ENCODE measurements at places on chromosomes 5 and 9.
A peak's percentile ranks its signal among the peaks of the same experiment; 100 is the strongest.

- DNase-seq, result no peak
These were observed 13.3 kb upstream of the RUSC2 start for GRCh38 chr9:35476596-35476995.

DNA sequence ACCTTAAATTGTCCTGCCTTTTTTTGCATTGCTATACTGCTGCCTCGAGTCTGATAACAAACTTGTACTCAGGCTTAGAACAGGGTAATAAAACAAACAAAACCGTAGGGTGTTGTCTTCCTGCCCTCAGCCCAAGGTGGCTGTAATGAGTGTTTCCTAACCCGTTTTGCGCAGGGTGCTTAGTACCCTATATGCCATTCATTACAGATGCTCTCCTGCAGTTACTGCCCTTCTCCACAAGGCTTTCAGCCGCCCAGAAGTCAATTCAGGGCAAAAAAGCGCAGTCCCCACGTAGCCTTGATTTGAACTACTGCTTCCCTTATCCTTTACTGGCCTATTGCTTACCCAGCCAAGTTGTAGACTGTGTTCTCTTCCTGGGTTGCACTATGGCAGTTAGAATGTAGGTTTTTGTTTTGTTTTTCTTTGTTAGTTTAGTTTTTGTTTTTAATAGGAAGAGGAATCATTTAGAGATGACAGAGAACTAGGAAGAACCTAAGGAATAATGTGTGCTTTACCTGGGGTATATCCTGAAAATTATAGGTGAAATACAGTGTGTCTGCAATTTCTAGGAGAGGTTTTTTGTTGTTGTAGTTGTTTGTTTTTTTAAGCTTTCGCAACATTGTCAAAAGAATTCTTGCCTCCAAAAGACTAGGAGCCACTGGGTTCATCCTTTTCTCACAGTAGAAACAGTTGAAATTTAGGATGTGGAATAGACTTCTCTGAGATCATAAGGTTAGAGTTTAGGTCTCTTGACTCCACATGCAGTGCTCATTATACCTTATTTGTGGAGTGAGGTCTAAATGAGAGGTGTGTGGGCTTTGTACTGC, 1.3 kb downstream of the HMGXB3 start:
- DNase-seq, result peak; percentile 51

- DNase-seq, result no peak
These were observed 4.4 kb upstream of the IL3 start for GRCh38 chr5:132055808-132056609.

GRCh38 chr9:35771534-35771933, 17.5 kb upstream of the MSMP start:
- no peak for DNase-seq

DNA sequence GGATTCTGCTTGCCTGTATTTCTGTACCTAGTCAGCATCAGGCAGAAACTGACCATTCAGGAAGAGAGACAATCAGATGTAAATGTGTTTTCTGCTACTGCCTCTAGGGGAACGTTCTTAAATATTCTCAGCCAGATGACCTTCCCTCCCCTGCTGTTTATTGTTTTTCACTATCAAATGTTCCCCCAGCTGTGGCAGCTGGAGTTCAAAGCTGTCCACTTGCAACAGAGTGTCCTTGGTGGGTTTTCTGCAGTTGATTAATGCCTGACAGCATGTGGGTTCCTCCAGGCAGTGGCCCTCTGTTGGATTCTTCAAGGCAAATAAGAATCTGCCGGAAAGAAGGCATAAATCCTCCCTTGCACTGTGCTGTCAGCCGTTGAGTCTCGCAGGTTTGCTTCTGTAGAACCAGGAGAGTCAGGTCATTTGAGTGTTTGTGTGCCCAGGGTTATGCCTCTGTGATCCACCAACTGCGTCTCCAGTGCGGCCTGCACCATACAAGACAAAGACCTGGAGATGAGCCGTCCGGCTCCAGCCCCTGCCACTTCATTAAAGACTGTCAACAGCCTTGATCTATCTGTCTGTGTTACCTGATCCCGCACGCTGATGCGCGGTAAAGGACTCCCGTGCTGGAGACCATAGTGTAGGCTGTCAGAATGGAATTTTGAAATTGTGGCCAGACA, 203.4 kb downstream of the GADD45G start:
- no peak for DNase-seq

GRCh38 chr9:123251324-123251723, 17.1 kb downstream of the STRBP start:
- DNase-seq, result no peak

GRCh38 chr9:8978334-8978733, 1178.8 kb upstream of the DMAC1 start:
- DNase-seq, result no peak

DNA sequence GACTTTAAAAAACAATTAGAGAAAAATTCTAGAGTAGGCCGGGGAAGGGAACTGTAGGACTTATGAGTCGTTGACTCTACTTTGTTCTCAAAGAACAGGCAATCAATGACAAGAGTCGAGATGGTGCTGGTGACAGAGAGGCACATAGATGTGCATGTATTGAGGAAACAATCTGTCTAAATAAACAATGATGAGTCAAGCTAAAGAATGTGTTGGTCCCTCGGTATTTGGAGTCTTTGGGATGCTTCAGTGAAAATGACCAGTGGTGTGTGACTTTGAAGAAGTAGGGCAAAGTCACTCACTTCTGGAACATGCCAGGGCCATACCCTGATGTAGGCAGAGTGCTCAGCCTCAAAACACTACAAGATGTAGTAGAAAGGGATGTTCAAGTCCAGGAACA, 288.1 kb upstream of the PANK3 start:
- no peak for DNase-seq

GRCh38 chr9:92763721-92764380, 782 bp downstream of the BICD2 start:
- no peak for DNase-seq

- DNase-seq, result no peak
These were observed 38.1 kb upstream of the EQTN start for GRCh38 chr9:27335075-27335474.

- DNase-seq, result no peak
These were observed 10.4 kb downstream of the TNIP1 start for GRCh38 chr5:151070449-151070848.

DNA sequence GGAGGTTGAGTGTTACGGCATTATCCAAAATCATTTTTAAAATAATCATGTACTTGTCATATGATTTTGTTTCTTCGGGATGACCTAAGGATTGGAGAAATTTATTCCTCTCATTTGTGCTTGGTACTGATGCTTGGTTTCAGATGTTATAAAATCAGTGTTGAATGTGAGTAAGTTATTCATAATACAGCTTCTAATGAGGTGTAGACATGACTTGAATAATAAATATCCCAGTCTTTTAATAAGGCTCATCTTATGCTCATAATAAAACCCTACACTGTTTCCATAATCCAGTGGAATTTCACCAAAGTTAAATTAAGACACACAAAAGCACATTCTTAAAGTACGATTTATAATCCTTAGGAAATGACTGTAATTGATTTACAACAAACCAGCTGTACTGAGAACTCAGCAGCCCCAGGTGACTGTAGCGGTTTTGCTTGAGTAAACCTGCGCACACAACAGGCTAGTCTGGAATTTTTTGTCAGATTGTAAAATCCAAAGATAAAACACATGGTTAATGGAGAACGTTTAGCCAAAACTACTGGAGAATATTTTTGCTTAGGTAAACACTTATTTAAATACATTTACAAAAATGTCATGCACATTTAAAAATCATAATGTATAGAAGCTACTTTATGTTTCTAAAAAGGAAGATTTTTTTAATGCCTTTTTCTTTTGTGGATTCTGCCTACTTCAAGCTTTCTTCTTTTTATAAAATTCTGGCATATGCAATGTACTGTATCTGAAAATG, 609.8 kb upstream of the GRAMD2B start:
- no peak for DNase-seq

GRCh38 chr5:128234928-128235641, 151.5 kb downstream of the SLC12A2 start:
- DNase-seq, result no peak

- DNase-seq, result no peak
These were observed 129.5 kb downstream of the RNF180 start for GRCh38 chr5:64295101-64295500.

DNA sequence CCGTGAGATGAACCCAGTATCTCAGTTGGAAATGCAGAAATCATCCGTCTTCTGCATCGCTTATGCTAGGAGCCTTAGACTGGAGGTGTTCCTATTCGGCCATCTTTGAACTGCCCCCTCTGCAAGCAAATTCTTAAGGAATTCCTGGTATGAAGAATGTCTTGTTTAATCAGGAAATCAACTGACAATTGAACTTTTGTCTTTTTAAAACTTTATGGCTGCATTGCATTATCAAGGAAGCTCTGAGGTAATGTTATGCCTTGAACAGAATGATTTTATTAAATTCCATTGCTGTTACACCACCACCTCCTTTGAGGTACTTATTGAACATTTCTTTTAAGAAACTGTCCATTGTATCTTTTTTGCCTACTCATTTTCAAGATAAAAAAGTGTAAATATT, 1915.7 kb upstream of the CDH9 start:
- DNase-seq, result no peak

- no peak for DNase-seq
These were observed 854.1 kb downstream of the MAT2B start for GRCh38 chr5:164359260-164360255.

GRCh38 chr9:73565026-73565425, 413.4 kb downstream of the ANXA1 start:
- DNase-seq, result no peak

- no peak for DNase-seq
These were observed 24.1 kb downstream of the PCDH1 start for GRCh38 chr5:141853895-141854626.

- no peak for DNase-seq
These were observed 8.3 kb downstream of the OTP start for GRCh38 chr5:77630114-77630680.

DNA sequence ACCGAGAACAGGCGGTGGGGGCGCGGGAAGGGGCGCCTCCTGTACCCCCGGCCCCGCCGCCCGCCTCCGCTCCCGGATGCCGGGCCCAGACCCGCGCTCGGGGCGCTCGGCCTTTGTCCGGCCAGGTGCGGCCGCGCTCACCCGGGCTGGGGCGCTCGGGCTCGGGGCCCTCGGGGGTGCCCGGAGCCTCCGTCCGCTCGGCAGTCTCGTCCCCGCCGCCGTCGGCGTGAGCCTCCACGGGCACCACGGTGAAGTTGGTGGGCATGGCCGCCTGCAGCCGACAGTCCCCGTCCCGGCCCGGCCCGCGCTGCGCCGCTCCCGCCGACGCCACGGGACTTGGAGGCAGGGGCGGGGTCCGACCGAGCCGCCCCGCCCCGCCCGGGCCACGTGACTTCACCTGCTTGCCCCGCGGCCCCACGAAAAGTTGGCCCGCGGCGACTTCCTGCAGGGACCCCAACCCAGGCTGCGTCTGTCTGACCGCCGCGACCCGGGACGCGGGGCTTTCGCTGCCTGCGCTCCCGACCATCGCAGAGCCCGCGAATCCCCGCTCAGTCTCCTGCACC, at the start of gene SLC12A7:
Gene SLC12A7 (minus strand): TSS at position 337 of the 563 bp plus-strand sequence. CDS start 72 bp downstream, at position 265.
- no peak for DNase-seq

DNA sequence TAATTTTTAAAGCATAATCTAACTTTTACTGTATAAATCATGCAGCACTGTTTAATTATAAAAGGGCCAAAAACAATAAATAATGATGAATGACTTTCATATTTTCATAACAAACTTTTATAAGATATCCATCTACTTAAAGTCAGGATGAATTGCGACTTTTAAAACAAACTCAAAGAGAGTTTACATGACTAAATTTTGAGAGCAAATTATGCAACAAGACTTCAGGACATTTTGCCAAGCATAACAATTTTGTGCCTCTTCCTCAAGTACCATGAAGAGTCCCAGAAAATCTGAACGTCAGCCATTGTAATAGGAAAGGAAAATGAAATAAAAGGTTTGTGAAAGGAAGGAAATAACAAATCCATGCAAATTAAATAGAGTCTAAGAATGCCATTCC, 24.4 kb downstream of the ERAP1 start:
- DNase-seq, result no peak

DNA sequence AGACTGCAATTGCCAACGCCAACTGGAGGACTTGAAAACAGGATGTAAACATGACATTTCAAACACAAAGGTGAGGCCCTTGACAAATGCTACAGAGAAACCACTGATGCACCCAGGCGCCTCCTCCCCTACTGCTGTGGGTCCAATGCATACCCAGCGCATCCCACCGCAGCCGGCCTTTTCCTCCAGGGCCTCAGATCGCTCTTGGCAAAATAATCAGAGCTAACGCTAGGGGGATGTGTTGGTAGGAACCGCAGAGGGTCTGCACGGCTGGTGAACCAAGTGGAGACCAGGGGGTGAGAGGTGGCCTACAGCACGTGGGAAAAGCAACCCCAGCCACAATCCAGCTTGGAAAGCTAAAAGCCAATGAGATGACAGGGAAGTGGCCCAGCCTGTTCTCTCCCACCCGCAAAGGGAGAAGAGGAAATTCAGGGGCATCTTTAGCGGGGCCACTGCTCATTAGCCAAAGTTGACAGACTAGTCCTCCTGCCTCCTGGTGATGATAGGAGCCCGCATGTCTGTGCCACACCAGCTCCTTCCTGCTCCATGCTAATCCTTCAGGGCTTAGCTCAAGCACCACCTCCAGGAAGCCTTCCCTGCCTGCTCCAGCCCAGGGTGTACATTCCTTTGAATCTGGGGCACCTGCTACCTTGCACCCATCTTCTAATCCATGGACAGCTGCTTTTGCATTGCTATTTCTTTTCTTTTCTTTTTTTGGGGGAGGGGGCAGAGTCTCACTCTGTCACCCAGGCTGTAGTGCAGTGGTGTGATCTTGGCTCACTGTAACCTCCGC, 5.9 kb downstream of the FAM163B start:
- no peak for DNase-seq

DNA sequence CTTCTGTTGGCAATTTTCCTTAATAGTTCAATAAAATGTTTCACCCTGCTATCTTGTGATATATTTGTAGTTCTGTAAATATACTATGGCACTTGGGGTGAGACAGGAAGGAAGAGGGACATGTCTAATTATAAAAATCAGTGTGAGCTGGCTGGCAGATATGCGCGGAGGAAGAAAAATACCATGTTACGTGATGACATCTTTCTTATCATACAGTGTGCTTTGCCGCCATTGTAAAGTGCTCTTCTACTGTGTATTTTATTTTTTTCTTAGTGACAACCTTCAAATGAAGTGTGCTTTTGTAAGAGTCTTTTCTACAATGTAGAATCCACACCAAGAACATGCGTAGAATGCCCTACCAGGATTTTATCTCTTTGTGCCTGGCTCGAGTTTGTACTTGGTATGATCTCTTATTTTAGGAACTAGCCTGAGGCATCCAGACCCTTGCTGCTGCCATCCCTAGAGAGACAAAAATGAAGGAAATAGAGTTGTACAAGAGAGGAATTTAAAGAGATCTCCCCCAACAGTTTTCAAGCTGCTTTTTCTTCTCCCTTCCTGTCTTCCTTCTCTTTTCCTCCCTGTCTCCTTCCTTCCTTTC, 46.7 kb upstream of the RIOK2 start:
- no peak for DNase-seq

DNA sequence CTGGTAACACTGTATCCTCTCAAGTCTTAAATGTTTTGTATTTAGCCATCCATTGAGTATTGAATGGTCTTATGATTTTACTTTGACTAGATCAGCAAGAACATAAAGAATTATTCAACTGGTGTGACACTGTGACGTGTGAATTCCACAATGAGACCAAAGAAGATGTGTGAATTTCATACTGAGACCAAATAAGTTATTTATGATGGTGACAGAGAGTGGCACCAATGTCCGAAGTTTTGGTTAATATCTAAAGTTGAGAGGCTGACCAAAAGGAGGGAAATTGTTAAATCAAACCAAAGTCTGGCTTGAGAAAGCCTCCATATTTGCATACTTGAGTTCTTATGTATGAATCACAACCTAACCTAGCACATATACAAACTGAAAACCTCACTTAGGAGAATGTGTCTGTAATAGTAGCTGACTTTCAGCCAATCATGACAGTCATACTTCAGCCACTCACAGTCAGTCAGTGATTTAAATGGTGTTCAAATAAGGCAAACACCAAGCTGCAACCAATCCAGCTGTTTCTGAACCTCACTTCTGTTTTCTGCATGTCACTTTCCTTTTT, 31.5 kb upstream of the FAM170A start:
- DNase-seq, result no peak

Measured in fibroblast of the conjunctiva (primary cell).